Activated T-cell treated with anti-CD3 and anti-CD28 coated beads, Interleukin-2, amount 50 U/mL, for 4 hours (primary cell): ENCODE measurements at places on chromosomes 7 and 10.

DNA sequence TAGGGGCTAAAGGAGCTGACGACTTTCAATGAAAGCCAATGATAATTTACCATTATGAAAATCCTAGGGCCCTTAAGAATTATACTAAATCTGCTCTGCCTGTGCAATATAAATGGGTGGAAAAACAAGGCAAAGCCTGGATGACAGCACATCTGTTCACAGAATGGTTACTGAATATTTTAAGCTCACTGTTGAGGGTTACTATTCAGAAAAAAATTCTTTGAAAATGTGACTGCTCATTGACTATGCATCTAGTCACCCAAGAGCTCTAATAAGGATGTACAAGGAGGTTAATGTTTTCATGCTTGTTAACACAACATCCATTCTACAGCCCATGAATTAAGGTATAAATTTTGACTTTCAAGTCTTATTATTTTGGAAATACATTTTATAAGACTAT is 8.9 kb downstream of the DKK1 start:
- DNase-seq: no peak

- no peak for DNase-seq
Measured at GRCh38 chr10:73906524-73907447, 4.1 kb upstream of the PLAU start.

GRCh38 chr7:150568714-150569113 is 1.5 kb downstream of the GIMAP4 start:
- no peak for DNase-seq

DNA sequence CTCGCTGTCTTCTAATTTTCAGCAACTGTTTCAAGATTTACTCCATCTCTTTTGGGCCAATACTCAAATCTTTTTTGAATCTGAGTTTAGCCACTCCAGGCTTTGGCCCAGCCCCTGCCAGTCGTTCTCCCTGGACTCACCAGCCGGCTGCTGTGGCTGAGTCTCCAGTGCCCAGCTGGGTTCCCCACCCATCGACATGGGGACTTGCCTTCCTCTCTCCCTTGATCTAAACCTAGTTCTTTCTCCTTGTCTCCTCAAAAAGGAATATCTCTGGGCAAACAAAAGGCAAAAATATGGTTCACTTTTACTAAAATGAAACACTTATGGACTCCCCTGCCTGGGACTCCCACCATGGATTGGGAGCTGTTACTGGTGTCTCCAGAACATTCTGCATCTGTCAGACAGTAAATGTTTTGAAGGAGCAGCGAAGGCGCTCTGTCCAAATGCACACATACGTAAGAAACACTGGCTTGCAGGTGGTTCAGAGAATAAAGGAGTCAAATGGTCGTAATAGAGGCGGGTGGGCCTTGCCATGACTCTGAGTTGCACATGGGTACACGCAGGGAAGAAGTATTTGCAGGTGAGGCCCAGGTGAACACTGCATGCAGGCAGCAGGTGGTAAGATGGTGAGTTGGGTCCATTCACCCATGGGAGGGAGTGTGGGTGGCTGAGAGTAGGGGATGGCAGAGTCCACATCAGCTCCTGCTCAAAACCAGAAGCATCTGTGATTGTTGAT is 35.5 kb upstream of the HABP2 start:
- DNase-seq: no peak

- DNase-seq: peak; percentile 61
Measured at GRCh38 chr10:80187465-80188409, 17.6 kb downstream of the ANXA11 start.

DNA sequence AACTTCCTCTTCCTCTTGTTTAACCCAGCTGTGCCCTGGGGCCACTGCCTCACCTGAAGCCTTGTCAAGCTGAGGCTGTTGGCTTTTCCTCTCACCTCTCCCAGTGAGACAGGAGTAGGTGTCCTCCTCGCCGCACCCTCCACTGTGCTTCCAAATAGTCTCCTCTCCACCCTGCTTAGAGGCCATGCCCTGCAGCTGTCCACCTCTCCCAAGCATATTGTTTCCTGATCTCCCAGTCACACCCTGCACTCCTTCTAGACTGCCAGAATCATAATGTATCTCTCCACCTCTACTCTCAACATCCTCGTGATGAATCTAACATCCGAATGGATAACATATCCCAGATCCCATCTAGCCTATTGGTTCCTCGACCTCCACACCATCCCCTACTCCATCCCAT is 196.3 kb upstream of the GHITM start:
- no peak for DNase-seq

DNA sequence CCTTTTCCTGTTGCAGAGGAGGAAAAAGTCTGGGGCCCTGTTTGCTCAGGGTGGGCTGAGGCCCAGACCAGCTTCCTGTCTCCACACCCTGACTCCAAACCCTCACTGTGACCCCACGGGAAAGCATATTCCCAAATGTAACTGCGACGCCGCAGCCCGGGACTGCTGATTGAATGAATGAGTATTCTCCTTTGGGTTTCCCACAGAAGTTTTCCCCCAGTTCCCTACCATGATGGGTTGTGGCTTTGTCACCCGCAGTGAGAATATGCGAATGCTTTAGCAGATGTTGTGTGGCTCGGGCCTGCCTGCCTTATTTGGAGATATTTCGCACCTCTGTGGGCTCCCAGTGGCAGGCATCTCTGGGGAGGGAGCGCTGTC is 50.6 kb downstream of the MGMT start:
- DNase-seq: no peak

- no peak for DNase-seq
Measured at GRCh38 chr7:144513334-144513733, 109.8 kb upstream of the NOBOX start.

GRCh38 chr10:34078745-34079470 is 736.2 kb downstream of the PARD3 start:
- DNase-seq: no peak

DNA sequence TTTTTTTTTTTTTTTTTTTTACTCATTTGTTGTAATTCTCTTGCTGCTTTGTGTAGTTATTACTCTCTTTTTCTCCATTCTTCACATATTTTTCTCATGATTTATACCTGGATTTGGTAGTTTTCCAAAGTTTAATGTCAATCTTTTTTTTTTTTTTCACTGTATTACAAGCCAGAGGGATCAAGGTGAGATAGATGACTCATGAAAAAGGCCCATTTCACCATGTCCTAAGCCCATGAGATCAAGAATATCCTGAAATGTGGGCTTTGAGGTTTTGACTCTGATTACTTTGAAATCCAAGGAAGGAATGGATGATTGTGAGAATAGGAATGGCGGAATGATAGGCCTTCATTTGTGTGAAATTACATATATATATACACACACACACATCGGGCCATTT is 31.1 kb downstream of the TAX1BP1 start:
- no peak for DNase-seq

DNA sequence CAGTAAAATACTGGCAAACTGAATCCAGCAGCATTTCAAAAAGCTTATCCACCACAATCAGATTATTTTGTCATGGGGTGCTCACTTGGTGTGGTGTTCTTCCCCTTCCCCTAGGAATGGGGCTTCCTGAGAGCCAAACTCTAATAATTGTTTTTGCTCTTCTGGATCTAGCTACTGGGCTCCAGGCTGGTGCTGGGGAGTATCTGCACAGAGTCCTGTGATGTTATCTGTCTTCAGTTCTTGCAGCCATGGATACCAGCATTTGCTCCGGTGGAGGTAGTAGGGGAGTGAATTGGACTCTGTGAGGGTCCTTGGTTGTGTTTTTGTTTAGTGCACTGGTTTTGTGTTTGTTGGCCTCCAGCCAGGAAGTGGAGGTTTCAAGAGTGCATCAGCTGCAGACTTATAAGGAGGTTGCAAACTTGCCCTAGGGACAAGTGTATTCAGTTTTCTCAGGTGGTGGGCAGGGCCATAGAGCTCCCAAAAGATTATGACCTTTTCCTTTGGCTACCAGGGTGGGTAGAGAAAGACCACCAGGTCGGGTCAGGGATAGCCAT is 308.5 kb upstream of the MAGI2 start:
- no peak for DNase-seq

GRCh38 chr7:134856091-134856490 is 76.7 kb downstream of the CALD1 start:
- DNase-seq: no peak

DNA sequence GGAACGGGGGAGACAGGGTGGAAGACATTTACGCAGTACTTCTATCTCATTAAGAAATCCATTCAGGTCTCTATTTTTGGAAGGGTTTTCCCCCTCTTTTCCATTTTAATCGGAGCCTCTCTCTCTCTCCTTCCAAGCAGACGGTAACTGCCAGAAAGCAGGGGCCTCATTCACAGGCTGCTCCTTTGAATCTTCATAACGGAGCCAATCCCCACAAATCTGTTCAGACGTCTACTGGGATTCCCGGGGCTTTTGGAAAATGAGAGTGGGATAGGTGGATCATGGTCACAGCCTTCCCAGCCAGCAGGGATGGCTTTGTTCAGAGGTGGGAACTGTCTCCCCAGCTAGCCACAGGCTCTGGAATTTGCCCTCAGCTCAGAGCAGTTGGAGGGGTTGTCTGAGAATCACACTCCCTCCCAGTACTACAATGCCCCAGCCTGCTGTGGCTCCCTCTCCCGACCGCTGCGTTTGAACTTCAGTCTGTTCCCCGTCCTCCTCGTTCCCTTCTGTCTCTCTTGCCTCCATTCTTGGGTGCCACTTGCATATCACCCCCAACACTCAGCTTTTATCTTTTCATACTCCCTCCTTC is 413.6 kb downstream of the PLXNA4 start:
- DNase-seq: no peak

DNA sequence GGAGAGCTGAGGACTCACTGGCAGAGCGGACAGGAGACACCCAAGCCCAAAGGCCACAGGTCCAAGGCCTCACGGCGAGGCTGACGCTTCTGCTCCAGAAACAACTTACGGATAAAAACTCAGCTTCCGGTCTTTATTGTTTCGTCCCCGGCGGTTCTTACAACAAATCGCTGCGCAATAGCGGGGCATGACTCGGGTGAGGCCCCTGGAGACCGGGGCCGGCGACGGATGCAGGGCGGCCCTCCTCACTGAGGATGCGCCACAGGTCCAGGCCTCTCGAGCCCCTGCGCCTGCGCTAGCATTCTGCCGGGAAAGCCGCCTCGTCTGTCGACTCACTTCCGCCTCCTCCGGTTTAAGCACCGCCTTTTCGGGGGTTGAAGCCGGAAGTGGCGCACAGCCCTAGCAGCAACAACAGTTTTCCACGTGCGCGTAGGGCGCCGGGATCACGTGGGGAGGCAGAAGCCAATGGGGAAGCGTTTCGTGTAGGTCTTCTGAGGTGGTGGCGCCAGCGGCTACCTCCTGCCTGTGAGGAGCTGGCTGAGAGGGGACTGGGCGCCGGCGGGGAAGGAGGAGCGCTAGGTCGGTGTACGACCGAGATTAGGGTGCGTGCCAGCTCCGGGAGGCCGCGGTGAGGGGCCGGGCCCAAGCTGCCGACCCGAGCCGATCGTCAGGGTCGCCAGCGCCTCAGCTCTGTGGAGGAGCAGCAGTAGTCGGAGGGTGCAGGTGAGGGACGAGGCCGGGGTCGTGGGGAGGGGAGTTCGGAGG is at the start of the genes DNAJB9 and THAP5:
Gene DNAJB9 (plus strand): TSS at position 494 of the 765 bp plus-strand sequence. CDS start 1,853 bp downstream, outside the sequence.
Gene THAP5 (minus strand): TSS at position 326 of the 765 bp plus-strand sequence. CDS start 137 bp downstream, at position 189.
- peak; percentile 98 for DNase-seq

GRCh38 chr10:120950051-120950561 is 98.9 kb downstream of the WDR11 start:
- DNase-seq: no peak

- DNase-seq: no peak
Measured at GRCh38 chr7:158030071-158030470, 557.6 kb downstream of the PTPRN2 start.

DNA sequence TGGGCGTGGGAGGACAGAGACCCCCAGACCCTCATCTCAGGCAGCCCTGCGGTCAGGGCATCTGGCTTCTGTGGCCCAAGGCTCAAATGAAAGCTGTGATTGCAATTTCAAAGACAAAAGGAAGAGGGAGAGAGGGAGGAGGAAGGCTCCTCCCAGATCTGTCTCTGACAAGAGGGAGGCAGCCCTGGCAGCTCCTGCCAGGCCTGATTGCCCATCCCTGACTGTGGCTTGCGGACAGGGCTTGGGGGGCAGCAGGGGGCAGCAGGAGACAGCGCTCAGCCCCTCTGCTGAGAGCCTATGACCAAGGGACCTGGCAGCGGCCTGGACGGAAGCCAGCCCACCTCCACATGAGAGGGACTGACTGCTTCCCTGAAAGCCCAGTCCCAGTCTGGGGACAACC is 91.8 kb downstream of the PTPRN2 start:
- DNase-seq: no peak

- no peak for DNase-seq
Measured at GRCh38 chr10:123017421-123018165, 8.8 kb downstream of the ACADSB start.

DNA sequence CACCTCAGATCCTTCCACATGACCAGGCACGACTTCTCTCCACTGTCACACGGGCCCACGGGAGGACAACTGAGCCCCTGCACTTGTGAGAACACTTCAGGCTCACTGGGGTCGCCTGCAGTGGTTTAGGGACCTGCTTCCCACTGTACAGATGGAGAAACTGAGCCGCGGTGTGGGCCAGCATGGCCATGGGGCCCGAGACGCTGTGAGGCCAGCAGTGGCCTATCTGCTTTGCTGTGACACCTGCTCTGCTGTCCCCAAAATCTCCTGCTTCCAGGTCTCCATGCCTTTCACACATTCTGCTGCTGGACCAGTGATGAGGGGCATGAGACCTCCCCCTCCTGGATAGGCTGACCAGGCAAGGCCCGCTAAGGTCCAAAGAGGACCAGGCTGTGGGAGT is 75.8 kb upstream of the PAX2 start:
- no peak for DNase-seq

DNA sequence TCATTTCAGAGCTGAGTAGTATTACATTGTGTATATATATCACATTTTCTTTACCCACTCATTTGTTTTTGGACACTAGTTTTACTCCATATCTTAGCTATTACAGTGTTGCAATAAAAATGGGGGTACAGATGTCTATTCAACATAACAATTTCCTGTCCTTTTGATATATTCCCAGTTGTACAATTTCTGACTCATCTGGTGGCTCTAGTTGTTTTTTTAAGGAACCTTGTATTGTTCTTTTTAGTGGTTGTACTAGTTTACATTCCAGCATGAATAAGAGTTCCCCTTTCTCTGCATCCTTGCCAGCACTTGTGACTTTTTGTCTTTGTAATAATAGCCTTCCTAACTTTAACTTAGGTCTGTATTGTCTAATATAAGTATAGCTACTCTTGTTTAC is 739.9 kb downstream of the XPNPEP1 start:
- no peak for DNase-seq

DNA sequence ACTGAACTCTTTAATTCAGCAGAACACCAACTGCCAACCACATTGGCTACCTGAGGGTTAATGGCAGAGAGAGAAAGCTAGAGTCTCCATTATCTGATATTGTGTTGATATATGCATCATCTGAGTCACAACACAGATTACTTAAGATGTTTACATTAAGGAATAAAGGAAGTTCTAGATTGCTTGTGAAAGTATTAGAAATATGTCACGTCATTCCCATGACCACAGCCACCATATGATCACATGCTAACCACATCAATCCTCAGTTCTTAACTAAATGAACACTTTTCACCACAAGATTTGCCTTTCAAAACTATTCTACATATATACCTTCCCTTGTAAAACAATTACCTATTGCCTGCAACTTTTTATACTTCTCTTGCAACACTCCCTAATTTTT is 337.9 kb downstream of the FGFR2 start:
- no peak for DNase-seq

- DNase-seq: no peak
Measured at GRCh38 chr7:27191833-27192545, 7.0 kb upstream of the HOXA11 start.
